ENCODE measurements at places on chromosomes 1 and 21.

GRCh38 chr1:76950306-76950705, 83.0 kb downstream of the ST6GALNAC5 start:
- DNase-seq: no peak

GRCh38 chr1:55428231-55428630, 213.1 kb upstream of the USP24 start:
- DNase-seq: no peak

- no peak for DNase-seq
These were observed 21.0 kb upstream of the LORICRIN start for GRCh38 chr1:153238527-153238926.

GRCh38 chr1:186435336-186435735, 25.6 kb downstream of the PDC start:
- no peak for DNase-seq

- no peak for DNase-seq
These were observed 59.4 kb downstream of the SYT6 start for GRCh38 chr1:114094363-114094634.

DNA sequence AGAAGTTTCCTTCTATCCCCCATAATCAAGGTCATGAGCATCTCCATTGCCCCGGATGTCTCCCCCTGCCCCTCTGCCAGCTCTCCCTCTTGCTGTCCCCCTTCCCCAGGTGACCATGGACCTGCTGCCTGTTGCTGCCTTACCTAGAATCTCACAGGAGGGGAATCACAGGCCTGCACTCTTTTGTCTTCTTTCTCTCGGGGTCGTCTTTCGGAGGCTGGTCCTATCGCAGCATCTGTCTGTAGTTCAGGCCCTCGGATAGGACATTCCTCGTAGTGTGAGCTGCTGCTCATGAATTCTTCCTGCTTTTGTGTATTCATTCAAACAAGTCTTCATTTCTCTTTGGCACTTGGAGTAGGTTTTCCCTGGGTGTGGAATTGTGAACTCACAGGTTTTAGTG, 39.9 kb upstream of the ACTRT2 start:
- DNase-seq: no peak

DNA sequence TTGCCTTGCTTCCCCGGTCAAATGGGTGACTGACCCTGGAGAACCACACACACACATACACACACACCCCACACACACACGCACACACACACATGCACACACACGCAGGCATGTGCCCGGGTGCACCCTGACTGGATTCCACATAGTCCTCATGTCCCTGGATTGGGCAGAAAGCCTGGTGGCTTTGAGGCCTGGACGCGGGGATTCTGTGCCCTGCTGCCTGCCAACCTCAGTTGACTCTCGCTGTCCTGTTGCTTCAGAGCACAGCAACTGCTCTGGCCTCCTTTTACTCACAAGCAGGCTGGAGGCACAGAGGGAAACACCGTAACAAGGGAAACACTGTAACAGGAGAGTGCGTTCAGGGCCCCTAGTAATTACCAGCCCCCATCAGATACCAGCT, 6.4 kb downstream of the RORC start:
- no peak for DNase-seq

DNA sequence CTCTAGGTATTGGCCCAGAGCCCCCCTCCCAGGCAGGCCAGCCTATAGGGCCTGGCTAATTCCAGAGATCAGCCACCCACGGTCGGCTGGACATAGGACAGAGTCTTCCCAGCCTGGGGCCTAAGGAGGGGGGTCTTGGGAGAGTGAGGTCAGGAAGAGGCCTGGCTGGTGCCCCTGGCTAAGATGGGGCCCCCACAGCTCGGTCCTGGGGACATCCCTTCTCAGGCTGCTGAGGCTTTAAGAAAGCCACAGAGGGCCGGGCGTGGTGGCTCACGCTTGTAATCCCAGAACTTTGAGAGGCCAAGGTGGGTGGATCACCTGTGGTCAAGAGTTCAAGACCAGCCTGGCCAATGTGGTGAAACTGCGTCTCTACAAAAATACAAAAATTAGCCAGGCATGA, 2.5 kb downstream of the C1orf167 start:
- DNase-seq: no peak

- no peak for DNase-seq
These were observed 165.8 kb downstream of the CLEC20A start for GRCh38 chr1:178330848-178331497.

- peak; percentile 46 for DNase-seq
These were observed 33.5 kb upstream of the C1orf53 start for GRCh38 chr1:197868751-197869489.
